SJCRH30 (cell line): ENCODE measurements at places on chromosomes 11 and 22. TPM values are rescaled to one million over a fixed set of nuclear protein-coding genes. Genes with fewer than 3 reads are reported as not detected.

DNA sequence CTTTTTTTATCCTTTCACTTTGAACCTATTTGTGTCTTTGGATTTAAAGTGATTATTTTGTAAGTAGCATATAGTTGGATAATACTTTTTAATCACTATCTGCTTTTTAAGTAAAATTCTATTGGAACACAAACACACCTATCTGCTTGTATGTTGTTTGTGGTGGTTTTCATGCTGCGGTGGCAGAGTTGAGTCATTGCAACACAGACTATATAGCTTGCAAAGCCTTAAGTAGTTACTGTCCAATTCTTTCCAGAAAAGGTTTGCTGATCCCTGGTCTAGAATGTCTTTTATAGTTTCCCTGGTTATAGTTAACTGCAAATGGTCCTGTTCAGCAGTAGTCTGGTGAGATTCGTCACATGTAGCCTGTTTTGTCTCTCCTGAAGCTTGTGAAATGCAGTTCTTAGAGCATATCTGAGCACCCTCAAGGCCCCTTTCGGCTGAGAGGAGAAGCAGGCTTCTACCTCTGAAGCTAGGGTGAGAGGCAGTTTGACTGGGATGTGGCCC lies 21.5 kb downstream of the SHANK3 start:
- H3K4me3 ChIP-seq, result no peak overlapping the region
- 0 out of 2 replicates have a peak, but pooled peaks cover 3% of the 10 kb centered on the region for H3K27me3 ChIP-seq
- no peak for DNase-seq
- no peak overlapping the region for H3K27ac ChIP-seq

Gene CALCA
- total RNA-seq, result not detected in 2 replicates

DNA sequence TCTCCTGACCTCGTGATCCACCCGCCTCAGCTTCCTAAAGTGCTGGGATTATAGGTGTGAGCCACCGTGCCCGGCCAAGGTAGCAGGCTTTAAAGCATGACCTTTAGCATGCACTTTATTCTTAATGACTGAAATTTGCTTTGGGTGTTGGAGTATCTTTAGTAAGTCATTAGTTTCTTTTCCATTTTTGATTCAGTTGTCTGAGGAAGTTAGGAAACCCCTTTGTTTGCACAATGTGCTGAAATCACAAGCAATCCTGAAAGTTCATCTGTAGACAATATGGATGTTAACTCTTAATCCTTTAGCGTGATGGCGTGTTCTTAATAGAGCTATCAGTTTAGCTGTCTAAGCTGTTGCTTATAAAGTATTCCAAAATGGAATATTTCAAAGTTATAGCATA lies 16.8 kb downstream of the SDHD start:
- no peak for DNase-seq
- H3K27ac ChIP-seq, result no peak overlapping the region
- H3K4me1 ChIP-seq, result no peaks in the 10 kb centered on the region
- H3K27me3 ChIP-seq, result no peaks in the 10 kb centered on the region

Gene CEND1
- 1.5 TPM in 2 replicates for total RNA-seq

- no peaks in the 10 kb centered on the region for H3K27me3 ChIP-seq
- no peak for DNase-seq
- H3K4me3 ChIP-seq, result no peak overlapping the region
- H3K36me3 ChIP-seq, result no peaks in the 10 kb centered on the region
- peaks cover 9% of the 10 kb centered on the region; the same call in 1 of the 2 replicates for H3K4me1 ChIP-seq
Measured at GRCh38 chr11:17609291-17610084, 62.4 kb downstream of the OTOG start.
